ENCODE measurements at places on chromosomes 16 and 17.

DNA sequence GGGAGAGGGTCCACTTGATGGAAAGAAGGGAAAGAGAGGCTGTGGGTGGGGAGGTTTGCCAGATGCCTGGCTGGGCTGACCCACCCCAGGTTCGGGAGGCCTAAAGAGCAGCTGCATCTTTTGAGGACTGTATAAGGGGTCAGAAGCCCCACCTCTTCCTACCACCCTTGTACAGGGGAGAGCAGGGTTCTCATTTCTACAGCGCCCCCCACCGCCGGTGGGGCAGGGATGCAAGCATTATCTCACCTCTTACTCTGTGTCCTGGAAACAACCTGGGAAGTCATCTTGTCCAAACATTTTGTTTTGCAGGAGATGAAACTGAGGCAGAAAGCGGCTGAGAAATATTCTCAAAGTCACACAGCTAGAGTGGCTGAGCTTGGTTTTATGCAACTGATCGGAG, 22.5 kb upstream of the CCDC182 start:
- no peak for DNase-seq

GRCh38 chr17:49005140-49005539, 8.0 kb downstream of the IGF2BP1 start:
- DNase-seq: no peak

GRCh38 chr16:63038397-63039106, 1002.3 kb upstream of the CDH8 start:
- no peak for DNase-seq

DNA sequence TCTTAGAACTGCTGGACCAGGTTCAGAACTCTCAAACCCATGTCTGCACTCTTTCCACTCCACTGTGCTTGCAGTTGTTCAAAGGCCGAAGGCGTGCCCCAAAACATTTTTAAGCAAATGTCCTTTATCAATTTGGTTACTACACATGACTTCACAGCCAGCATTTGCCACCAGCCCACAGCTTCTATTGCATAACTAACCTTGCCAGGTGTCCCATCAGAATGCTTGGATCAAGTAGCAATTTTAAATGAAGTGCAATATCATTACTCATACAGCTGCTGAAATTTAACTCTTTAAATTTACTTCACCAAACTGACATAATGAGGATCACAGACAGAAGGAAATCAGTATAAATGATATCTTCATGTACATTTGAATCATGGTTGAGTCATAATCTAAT, 29.8 kb upstream of the HS3ST3A1 start:
- no peak for DNase-seq

- DNase-seq: no peak
These were observed 169.8 kb downstream of the AATF start for GRCh38 chr17:37118366-37119137.

GRCh38 chr17:78912082-78912481, 9.1 kb upstream of the CEP295NL start:
- DNase-seq: no peak

DNA sequence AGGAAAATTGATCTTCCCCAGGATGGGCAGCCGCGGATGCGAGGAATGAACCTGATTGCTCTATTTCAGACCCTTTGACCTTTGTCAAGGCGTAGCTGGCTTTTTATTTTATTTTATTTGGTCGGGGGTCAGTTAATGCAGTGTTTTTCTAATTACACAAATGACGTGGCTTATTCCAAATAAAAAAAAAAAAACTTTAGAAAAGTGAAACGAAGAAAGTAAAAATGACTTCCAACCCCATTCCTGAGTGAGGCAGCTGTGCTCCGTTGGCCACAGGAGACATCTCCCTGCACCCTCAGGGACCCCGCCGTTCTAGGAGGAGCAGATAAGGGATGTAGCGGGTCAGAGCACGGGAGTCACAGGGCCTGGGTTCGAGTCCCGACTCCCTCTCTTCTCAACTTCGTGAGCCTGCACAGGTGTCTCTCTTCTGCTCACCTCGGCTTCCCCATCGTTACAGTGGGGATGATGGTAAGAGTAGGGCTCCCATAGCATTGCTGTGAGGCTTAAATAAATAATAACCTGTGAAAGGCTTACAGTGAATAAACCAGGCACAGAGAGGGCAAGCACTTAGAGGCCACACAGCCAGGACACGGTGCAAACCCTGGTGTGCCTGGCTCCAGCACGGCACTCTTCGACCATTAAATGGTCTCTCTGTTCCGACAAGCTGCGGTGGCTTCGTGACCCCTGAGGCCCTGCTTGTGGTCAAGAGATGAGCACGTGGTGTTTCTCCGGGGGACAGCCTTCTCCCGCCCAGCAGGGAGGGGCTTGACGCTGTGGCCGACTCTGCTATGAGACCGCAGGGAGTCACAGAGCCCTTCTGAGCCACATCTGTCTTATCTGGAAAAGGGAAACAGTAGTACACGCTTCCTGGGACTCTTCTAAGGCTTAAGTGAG, 10.2 kb downstream of the FOXF1 start:
- DNase-seq: no peak

GRCh38 chr17:60665602-60666001, 12.0 kb upstream of the BCAS3 start:
- no peak for DNase-seq

GRCh38 chr16:66309215-66309807, 57.2 kb upstream of the CDH5 start:
- no peak for DNase-seq

- no peak for DNase-seq
These were observed 134.1 kb downstream of the IRF8 start for GRCh38 chr16:86033016-86033474.

DNA sequence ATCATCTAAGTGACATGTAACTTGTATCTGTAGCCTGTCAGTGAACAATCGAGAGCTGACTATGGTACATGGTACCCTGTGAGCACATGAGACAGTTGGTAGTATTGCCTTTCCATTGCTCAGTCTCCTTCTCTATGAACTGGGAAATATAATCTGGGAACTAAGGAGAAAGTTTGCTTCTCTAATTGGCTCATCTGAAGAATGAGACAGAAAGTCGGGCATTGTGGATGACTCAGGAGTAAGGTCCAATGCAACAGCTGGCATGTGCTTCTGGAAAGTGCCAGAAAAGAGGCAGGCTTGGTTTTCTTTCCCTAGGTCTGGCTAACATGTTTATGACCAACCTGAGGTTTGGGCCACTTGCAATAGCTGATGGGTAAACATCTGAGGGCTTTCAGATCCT, 51.9 kb downstream of the ZZEF1 start:
- DNase-seq: no peak

DNA sequence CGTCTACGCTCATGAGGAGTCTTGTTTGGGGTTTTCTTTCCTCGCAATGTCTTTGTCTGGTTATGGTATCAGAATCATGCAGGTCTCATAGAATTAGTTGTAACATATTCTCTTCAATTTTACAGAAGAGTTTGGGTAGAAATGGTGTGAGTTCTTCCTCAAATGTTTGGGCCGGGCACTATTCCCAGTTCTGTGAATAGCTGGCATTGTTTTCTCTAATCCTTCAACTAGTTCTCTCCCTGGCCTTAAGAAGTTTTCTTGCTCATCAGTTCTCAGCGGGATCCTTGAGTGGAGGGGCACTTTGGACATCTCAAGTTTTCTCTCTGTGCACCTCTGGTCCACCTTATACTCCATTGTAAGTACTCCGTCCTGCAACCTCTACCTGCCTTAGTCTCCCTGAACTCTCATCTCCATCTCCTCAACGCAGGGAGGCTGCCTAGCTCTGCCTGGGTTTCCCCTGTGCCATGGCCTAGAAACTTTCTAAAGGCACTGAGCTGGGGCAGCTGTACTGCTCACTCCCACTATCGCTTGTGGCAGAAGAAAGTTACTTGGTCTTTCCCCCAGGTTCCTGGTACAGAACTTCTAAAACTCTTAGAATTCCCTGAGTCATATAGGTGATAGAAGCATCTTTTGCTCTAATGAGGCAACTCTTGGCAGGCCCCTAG, 16.9 kb downstream of the NSMCE1 start:
- DNase-seq: no peak

DNA sequence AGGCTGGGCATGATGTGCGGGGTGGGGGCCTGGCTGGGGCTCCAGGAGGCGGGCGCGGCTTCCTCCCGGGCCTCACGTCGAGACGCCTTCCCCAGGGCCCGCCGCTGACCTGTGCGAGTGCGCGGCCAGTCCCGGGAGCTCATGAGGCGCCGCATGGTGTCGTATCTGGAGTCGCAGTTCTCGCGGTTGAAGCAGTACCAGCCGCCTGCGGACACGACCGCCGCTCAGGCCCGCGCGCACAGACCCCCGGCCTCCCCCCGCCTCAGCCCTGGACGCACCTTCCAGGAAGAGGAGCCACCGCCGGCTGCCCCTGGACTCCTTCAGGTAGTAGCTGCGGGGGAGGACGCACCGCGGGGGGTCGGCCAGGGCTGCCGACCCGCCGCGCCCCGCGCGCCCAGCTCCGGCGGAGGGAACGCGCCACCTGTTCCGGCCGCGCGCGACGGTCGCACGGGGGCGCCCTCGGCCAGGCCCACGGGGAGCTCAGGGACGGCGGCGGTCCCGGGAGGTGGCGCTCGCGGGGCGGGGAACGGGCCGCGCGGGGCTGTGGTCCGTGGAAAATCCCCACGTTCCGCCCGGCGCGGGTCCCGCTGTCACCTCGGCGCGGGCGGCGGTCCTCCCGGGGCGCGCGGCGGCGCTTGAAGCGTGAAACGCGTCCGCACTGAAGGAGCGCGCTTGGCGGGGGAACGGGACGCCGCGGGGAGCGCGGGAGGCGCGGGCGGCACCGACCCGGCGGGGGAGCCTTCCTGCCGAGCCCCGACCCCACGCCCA, 1.4 kb downstream of the NOTUM start:
- peak; percentile 83 for DNase-seq

Measured in activated CD4-positive, alpha-beta T cell treated with anti-CD3 and anti-CD28 coated beads for 4 hours (primary cell).